Activated CD8-positive, alpha-beta T cell treated with anti-CD3 and anti-CD28 coated beads for 36 hours (primary cell): ENCODE measurements at places on chromosomes 1 and 21.
A peak's percentile ranks its signal among the peaks of the same experiment; 100 is the strongest.

DNA sequence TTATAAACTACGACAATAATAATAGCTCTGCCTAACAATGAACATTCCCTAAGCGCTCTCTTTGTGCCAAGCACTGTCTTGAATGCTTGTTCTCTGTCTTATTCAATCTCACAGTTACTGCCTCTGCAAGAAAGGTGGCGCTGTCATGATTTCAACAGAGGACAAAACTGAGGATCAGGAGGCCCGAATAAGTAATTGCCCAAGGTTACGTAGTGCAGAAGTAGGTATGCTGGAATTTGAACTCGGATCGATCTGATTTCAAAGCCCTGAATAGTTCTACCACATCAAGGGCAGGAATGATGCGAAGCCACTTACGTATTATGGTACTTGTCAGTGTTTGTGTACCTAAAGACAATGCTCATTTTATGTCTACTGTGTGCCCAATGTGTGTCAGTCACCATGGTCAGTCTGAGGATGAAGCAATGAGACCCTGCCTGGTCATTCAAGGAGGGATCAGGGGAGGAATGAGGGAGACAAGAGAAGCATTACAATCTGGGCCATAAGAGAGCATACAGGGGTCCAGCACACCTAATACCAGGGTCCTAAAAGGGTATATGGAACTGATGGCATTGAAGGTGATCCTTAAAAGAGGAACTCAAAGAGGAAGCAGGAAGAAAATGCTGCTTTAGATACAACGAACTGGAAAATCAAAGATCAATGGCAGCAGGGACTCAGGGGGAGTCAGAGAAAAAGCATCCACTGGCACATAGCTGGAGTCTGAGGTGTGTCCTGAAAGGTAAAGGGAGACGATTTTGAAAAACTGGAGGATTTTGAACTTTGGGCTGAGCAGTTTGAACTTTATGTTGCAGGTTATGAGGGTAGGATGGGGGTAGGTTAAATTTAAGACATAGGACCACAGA lies 389.2 kb downstream of the PLPP3 start:
- DNase-seq, result no peak

DNA sequence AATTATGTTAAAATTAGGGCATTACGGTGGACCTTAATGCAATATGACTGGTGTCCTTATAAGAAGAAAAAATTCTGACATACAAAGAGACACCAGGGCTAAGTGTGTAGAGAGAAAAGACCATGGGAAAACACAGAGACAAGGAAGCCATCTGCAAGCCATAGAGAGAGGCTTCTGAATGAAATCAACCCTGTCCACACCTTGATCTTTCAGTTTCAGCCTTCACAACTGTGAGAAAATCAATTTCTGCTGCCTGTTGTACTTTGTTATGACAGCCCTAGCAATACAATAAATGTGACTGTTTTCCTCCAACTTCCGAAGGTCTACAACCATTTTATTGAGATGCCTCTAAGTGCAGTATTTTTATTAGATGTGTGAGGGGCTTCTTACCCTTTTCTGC lies 1407.2 kb downstream of the MRPL39 start:
- no peak for DNase-seq

DNA sequence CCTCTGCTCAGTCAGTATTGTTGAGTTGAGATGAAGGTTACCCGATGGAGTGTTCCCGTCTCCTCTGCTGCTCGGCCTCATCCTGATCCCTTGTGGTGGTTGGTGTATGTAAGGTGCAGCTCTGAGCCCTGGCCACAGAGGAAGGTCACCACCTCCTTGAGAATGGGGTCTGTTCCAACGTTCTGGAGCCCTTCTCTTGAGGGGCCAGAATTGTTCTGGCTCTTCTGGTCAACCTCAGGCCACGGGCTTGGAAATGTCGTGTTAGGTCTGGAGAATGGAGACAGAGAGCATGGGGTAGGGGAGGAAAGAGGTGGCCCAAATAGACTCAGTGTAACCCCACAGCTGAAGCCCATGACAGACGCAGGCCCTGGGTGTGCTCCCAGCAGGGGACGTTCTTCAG lies 62.3 kb upstream of the ETV3 start:
- no peak for DNase-seq

GRCh38 chr1:19232524-19232846 lies 18.8 kb downstream of the EMC1 start:
- no peak for DNase-seq

DNA sequence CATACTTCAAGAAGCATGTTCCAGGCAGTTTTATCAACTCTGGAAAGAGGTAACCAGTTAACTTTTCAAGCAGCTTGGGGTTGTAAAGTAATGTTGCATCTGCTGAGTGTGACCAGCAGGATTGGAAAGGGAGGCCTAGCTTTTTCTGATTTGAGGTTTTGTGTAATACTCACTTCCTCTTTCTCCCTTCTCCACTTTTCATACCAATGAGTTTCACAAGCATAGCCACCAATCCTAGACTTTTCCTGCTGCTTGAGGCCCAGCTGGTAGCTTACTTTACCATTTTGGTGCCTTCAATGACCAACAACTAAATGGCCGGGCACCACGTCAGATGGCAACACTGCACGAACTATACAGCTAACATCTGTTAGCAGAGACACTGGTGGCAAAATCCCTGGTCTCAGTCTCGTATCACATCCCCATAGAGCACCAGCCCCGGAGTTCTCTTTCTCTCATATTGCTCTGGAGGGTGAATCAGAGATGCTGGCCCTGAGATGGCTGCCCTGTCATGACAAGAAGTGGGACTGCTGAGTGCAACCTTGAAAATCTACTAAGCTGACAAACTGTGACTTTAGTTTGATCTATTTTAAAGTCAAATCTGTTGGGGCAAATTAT lies 14.8 kb upstream of the GPR88 start:
- no peak for DNase-seq

- no peak for DNase-seq
These were observed 696.2 kb upstream of the PRMT6 start for GRCh38 chr1:106360252-106360651.

DNA sequence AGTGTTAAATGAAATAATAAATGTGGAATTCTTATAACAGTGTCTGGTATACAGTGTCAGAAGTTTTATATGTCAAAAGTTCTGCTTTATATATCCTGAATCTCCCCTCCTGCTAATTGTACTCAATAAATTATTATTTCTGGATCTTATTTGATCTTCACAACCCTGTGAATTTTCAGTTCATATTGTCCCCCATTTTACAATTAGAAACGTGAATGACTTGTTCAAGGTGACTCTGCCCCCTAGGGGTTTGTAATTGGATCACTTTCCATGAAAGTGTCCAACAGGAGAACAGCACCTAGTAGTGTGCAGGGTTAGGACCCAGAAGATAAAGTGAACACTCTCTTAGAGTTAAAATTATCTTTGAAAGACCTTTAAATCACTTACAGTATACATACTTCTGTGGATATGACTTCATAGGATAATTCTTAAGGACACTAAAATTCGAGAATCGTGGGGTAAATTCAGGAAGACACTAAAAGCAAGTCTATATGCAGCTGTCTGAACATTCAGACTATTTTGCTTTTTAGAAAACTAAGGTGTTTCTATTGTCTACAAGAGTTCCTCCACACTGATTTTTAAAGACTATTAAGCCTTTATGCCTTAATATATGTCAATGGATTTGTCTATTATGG lies 4.5 kb upstream of the DDR2 start:
- peak; percentile 10 for DNase-seq
